ENCODE measurements at places on chromosomes 3 and 15.

DNA sequence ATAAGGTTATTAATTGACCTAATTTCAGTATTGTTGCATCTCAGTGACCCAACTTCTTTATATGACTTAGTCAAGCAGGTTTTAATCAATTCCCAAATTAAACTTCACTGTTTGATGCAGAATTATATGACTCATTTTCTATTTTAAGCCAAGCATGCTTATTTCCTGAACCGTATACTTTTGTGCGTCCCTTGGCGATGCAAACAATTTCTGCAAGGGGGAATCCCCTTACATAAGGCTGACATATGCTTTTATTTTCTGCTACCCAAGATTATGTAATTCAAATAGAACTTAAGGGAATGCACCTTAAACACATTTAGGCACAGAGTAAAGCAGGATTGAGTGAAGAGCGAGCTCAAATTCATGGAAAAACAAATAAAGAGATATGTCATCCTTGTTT, 303.9 kb downstream of the PDCD6IP start:
- no peak for DNase-seq

- no peak for DNase-seq
These were observed 102.6 kb upstream of the ZPLD1 start for GRCh38 chr3:102332205-102332604.

GRCh38 chr15:51625236-51625635, 2.7 kb upstream of the DMXL2 start:
- DNase-seq: no peak

DNA sequence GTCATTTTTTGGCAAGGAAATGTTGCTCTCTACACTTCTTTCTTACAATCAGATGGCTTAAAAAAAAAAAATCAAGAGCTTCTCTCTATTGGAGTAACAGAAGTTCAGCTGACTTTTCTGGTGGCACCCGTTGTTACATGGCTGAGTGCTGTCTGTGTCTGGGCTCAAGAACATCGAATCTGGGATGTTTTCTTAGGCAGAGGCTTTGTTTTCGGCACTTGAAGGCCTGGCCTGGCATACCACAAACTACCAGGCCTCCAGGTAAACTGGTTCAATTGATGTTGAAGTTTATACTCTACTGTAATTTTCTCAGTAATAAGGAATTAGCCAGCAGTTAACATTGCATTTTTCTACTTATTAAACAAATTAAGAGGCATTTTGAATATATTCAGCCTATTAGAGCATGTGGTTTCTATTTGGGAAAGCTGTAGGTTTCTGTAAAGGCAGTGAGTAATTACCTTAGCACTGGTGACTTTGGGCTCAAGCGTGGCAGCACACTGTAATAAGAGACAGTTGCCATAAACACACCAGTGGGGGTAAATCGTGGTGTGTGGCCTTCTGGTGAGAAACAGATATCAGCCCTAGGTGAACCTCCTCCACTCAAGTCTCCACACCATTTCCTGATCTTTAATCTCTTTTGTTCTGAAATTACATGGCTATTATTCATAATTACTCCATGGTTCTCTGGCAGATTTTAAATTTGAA, 544.7 kb downstream of the MECOM start:
- no peak for DNase-seq

- DNase-seq: no peak
These were observed 137.4 kb downstream of the SV2B start for GRCh38 chr15:91237445-91237844.

GRCh38 chr3:17823036-17823435, 80.6 kb upstream of the TBC1D5 start:
- DNase-seq: no peak

GRCh38 chr3:24145481-24145880, 200.4 kb downstream of the NR1D2 start:
- no peak for DNase-seq

DNA sequence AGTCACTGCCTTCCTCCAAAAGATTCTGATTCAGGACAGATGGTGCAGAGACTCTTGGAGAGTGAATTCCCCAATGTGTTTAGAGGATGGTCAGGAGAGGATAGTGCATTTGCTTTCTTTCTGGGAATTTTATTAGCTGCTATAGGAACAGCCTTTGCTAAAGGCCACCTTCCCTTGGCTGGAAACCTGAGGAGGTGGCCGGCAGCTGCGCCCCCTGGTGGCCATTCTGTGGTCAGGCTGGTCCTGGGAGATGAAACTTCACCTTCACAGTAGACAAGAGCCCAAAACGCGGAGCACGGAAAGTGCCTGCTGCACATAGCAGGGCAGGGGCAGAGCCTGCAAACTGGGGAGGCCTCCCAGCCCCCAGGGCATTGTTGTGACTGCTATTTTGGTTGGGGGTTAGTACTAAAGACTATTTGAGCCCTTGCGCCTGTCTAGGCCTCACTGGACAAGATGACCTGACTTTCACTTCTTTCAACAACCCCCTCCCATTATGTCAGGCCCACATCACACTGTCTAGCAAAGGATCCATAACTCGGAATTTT, 34.3 kb downstream of the SEC22C start:
- peak; percentile 78 for DNase-seq

GRCh38 chr3:129226374-129226773, 23.0 kb upstream of the COPG1 start:
- DNase-seq: peak; percentile 76

- no peak for DNase-seq
These were observed 119.0 kb downstream of the BBX start for GRCh38 chr3:107641572-107642307.

DNA sequence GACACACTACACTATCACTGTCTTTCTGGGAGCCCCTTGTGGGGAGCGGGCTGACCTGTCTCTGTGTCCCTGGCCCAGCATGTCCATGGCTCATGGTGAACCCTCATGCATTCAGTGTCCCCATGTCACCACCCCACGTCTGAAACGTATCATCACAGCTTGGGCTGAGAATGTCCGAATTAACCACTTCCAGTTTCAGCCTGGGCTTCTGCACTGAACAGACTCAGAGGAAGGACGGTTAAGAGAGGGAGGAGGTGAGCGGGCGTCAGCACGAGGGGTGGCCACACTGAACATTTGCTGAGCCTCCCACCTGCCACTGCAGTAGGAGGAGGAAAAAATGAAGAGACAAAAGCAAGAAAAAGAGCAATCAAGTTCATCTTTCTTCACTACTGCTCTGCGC, 30.5 kb downstream of the ATP2B2 start:
- no peak for DNase-seq

DNA sequence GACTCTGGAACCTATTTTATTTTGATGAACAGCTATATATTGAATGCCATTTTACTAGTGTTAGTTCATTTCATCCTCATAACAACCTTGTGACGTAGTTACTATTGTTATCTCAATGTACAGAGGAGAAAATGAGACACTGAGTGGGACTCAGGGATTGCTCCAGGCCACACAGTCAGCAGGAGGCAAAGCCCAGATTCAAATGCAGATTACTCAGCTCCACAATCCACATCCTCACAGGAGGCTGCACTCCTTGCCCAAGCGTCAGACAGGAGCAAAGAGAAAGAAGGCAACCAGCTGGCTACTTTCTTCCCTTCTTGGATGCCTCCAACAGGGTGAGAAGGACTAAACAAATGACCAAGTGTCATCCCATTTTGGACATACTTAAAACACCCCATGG, 92.0 kb upstream of the CCDC54 start:
- no peak for DNase-seq

DNA sequence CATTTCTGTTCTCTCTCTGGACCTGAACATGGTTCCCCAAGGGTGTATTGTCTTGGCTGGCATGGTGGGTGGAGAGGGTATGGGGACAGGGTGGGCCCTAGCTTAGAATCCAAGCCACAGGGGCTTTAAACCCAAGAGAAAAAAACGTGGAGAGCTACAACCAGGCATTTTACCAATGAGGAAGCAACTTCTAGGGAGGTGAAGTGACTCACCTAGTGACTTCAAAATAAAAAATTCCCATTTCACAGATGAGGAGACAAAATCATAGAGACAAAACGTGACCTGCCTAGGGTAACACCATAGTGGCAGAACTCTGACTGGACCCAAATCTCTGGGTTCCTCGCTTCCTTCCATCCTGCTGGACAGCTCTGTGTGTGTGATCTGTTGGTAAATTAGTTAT, 216.8 kb downstream of the RPLP1 start:
- no peak for DNase-seq

DNA sequence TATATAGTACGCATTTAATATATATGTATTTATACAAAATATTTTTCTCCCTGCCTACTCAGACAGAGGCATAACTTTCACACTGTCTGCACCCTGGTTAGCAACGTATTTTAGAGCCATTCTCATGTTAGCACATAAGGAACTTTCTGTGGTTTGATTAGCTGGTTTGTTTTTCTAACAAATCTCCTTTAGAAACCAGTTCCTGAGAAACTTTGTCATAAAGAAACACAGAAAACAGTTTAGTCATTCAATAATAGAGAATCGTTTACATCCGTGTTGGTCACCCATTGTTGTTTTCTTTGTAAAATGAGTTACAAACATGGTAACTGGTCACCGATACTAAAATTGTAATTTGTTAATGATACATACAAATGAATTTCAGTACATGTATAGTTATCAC, 5.9 kb upstream of the NGRN start:
- no peak for DNase-seq

- DNase-seq: no peak
These were observed 308.3 kb downstream of the LRTM1 start for GRCh38 chr3:54619531-54619930.

DNA sequence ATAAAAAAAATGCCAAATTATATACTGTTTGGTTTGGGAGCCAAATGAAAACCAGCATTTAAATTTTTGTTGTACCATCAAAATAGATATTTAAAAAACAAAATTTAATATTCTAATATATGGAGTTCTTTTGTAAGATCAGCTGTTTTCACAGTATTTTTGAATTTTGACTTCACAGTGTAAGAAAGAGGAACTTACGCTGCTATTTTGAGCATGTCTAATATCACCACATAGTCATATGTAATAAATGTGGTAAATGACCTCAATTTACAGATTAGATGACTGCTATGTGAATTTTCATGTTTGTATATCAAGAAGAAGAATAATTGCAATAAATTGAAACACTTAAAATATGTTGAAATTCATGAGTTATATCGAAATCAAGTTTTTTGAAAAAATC, 189.6 kb downstream of the ARRDC4 start:
- no peak for DNase-seq

DNA sequence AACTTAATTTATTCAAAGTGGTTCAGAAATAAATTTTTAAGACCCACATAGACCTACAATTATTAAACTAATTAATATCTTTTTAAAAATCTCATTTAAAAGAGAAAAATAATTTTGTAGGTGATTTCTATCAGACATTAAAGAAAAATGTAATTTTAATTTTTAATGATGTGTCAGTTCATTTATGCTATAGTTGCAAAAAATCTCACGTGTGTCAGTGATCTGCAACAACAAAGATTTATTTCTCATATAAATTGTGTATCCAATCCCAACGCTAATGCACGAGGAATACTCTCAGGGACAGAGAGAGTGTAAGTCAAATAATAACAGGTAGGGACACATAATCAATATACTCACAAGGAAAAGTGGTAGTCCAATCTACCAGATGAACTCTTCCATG, 456.6 kb upstream of the CCDC54 start:
- no peak for DNase-seq

GRCh38 chr3:127911421-127911931, 3.6 kb upstream of the KBTBD12 start:
- no peak for DNase-seq

DNA sequence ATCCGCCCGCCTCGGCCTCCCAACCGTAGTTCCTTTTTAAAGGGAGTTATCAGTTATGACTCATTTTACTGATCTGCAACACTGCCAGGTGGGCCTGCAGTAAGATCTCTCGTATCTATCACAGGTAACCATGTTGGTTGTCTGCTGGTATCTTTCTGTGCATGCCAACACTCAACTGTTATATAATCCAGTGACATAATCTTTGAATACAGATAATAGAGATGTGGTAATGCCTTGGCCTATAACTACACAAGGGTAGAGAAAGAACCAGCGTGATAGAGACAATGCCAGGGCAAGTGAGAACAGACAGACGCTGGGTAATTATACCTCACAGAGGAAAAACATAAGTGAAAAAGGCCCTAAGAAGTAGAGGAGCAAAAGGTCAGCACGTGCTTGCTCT, 11.0 kb upstream of the ARPP19 start:
- DNase-seq: no peak

DNA sequence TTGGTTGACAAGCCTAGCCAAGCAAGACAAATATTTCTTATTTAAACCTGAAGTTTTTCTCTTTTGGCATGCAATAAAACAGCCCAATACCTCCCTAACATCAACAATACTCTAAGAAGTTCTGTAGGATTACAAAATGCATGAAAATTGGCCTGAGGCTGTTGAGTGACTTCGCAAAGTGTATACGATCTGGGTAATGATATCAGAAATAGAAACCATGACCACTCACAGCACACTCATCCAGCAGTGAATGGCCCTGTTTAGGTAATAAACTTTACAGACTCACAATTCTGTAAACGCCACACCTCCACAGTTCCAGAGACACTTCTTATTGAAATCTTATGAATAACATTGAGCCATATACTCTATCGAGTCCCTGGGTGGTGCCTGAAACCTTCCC, 83.0 kb upstream of the NAALADL2 start:
- DNase-seq: no peak

- DNase-seq: no peak
These were observed 52.9 kb downstream of the FEM1B start for GRCh38 chr15:68330416-68330815.

- no peak for DNase-seq
These were observed 19.1 kb downstream of the USP3 start for GRCh38 chr15:63523306-63523990.

DNA sequence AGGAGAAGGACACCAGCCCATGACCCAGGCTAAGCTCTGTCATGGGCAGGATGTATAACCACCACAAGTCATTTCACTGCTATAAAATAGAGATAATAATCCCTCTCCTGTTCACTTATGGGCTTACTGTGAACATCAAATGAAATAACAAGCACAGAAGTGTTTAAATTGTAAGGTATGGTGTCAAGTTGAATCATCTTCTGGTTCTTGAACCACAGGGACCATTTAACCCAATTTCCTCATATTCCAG, 44.3 kb upstream of the TLE3 start:
- no peak for DNase-seq

- DNase-seq: no peak
These were observed 107.4 kb upstream of the MRPL3 start for GRCh38 chr3:131610174-131610573.

GRCh38 chr3:150458001-150458400, 49.9 kb downstream of the TSC22D2 start:
- DNase-seq: no peak

DNA sequence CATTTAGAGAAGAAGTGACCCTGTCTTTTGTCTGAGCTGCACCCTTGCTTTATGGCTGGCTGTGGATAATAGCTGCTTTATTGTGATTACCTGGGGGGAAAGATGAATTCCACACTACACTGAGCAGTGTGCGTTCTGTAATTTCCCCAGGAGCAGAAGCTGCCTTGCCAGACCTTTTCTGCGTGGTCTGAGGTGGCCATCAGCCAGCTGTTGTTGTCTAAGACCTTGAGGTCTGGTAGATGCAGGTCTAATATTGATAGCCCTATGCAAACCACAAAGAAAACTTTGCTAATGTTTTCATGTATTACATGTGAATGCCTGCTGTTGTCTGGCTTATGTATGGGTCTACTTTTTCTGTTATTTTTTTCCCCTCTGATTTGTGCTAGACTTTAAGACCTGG, 144.6 kb downstream of the THSD4 start:
- no peak for DNase-seq

- DNase-seq: peak; percentile 46
These were observed 22.2 kb upstream of the EID1 start for GRCh38 chr15:48855501-48856440.

- peak; percentile 17 for DNase-seq
These were observed 163.4 kb upstream of the NUDT16 start for GRCh38 chr3:131218196-131218595.

Data from urothelium cell line (cell line).